ENCODE measurements at places on chromosomes 6 and 20.

GRCh38 chr6:13854716-13855250, 40.4 kb upstream of the MCUR1 start:
- DNase-seq = no peak

GRCh38 chr20:401682-402495, 6.2 kb upstream of the RBCK1 start:
- DNase-seq = no peak

- DNase-seq = peak; percentile 38
These were observed 172.2 kb downstream of the AIG1 start for GRCh38 chr6:143232849-143233248.

DNA sequence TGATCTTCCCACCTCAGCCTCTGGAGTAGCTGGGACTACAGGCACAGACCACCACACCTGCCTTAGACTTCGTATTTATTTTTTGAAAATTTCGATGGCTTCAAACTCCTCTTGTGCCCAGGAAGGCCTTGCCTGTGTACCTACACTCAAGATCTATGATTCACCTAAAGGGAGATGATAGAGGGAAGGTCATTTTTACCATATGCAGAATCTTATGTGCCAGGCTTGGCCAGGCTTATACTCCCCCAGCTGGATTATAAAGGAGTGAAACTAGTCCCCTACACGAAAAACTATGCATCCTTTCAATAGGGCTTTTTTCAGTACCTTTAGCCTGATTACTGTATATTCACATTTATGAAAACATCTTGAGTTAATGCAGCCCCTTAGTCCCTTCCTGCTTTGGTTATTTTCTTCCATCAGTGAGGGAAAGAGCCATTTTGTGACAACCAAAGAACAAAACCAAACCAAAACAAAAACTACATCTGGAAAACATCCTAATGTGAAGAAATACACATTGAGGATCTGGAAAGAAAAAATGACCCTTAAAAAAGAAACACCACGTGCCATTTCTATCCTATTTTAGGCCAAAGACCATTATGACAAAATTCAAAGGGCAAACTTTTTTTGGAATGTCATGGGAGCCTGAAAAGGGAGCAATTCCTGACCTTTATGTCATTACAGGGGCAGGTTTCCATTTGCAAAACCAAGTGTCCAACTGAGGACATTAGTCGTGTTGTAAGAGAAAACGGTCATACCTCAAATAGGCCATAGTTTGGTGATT, 34.7 kb downstream of the RIPOR2 start:
- no peak for DNase-seq

- no peak for DNase-seq
These were observed 3.2 kb upstream of the SIRPA start for GRCh38 chr20:1892119-1892385.

GRCh38 chr6:78952362-78952761, 85.0 kb downstream of the IRAK1BP1 start:
- DNase-seq = no peak
